ENCODE measurements at places on chromosomes 12 and 14. TPM values are rescaled to one million over a fixed set of nuclear protein-coding genes. Genes with fewer than 3 reads are reported as not detected.
A peak's percentile ranks its signal among the peaks of the same experiment; 100 is the strongest.

PLBD2 gene
- 52.3 TPM for total RNA-seq

TAC3 gene
- total RNA-seq: not detected

DNA sequence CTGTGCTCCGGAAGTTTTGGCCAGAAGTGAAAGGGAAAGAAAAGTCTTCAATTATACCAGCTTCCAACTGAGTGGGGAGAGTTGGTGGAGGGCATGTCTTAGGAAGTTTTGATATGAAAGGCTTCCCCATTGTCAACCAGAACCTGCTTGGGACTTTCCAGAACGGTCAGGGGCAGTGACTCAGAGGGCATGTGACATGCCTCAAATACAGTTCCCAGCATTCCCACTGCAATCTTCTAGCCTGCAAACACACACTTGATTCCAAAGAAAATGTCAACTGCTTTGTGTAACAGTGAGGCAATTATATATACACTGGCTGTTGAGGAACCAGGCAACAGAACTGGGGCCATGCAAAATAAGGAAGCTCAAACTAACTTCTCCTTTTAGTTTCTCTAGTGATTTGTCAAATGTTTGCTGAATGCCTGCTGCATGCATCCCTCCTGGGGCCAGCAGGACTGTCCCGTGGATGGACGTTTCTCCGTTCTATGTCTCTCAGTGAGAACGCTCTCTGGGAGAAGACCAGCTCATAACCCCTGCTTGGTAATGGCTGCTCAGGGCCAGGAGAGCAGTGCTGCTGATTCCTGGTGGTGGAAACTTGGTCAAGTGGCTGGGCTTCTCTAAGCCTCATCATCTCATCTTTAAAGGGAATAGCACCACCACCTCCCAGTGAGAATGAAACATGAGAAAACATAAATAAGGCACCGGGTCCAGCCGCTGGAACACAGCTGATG is 18.3 kb downstream of the SLC25A47 start:
- H3K36me3 ChIP-seq: peaks cover 25% of the 10 kb centered on the region
- no peak overlapping the region for H3K4me3 ChIP-seq
- H3K27ac ChIP-seq: peak overlapping the region; percentile 71
- peak; percentile 41 for DNase-seq

GRCh38 chr12:43111608-43112007 is 440.4 kb downstream of the ADAMTS20 start:
- no peak for DNase-seq
- no peaks in the 10 kb centered on the region for H3K36me3 ChIP-seq
- no peak overlapping the region for H3K4me3 ChIP-seq
- H3K4me1 ChIP-seq: peaks cover 7% of the 10 kb centered on the region
- H3K27ac ChIP-seq: no peak overlapping the region

DNA sequence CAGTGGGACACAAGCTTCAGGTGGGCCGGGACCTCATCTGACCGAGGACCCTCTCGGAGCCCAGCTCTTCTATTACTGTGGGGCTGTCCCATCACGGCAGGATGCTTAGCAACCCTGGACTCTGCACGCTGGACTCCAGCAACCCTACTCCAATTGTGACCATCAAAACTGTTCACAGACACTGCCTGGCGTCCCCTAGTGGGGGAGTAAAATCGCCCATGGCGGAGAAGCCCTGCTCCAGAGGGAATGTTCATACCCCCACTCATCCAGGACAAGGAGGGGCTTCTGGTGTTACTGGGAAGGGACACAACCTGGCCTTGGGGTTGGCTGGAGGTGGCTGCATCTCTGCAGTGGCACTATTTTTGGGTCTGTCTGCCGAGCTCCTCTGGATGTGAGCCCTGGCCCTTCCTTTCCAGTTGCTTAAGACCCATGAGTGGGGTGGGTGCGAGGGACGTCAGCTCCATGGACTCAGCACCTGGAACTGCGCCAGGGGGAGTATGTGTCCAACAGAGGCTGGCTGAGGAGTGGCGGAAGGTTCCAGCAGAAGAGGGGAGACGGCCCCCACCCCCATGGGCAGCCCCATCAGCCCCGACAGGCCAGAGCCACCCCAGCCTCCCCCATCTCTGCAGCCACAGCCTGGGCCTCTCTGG is 103.8 kb downstream of the RFLNA start:
- no peak overlapping the region for H3K4me3 ChIP-seq
- peaks cover 21% of the 10 kb centered on the region for H3K36me3 ChIP-seq
- DNase-seq: no peak
- peaks cover 8% of the 10 kb centered on the region for H3K27me3 ChIP-seq
- no peak overlapping the region for H3K27ac ChIP-seq
